ENCODE measurements at places on chromosomes 2 and 18.

DNA sequence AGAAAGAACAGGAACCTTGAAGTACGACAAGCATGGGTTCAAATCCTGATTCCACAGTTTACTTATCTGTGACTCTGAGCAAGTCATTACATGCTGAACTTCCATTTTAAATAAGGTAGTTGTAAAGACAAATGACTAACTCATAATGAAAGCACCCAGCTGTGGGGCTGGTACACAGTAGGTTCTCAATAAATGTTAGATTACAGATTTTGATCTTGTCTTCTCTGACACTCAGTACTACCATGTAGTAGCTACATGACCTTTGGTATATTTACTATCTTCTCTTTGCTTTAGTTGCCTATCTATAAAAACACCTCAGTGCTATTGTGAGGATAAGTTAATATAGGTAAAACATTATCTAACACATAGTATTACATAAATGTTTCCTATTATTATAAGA lies 3.2 kb downstream of the TRAK2 start:
- DNase-seq, result no peak

DNA sequence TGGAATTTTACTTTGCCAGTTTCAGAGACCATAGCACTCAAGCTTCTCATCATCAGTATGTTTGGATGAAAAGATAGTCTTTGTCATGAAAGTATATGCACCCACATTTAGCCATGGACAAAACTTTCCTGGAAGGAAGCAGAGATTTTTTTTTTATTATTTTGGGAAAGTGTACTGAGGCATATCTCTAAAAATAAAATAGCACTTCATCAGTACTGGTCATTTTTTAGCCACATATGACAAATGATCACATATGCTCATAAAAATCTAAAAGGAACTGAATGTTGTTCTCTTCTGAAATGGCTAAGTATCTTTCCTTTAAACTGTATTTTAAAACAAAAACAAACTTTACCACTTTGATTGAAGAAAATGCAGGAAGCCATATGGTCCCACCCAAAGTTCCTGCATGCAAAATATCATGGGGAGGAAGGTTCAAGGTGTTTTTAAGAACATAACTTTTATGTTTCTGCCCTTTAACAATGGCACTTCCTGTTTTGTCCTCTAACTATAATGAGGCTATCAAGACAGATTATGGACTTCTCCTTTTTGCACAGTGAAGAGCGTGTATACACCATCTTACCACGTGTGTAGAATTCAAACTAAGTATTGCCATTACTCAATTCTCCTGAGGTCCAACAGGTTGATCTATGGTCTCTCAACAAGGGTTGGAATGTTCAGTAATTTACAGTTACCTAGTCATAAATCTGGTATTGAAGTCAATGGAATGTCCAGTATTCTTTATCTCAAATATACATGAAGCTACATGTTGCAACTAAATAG lies 77.1 kb upstream of the SLC39A10 start:
- DNase-seq, result no peak

GRCh38 chr18:23033056-23033455 lies 99.9 kb downstream of the RBBP8 start:
- no peak for DNase-seq

- DNase-seq, result no peak
These were observed 34.4 kb downstream of the FLACC1 start for GRCh38 chr2:201322772-201323171.

GRCh38 chr2:71655498-71655897 lies 202.1 kb downstream of the DYSF start:
- DNase-seq, result no peak

DNA sequence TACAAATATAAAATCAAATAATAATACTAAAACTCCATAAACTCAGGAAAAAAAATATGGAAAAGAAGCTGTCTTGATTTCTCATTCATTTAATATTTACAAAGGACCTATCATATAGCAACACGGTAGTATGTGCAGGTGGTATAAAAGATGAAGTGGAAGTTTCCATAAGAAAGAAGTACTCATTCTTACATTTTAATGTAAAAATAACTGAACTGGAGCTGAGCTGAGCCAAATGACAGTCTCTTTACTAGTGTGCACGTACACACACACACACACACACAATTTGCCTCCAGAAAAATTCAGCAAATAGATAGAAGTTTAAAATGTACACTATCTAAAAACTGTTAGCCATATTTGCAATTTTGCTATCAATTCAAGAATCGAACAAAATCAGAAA lies 54.1 kb downstream of the ASXL2 start:
- DNase-seq, result no peak

- no peak for DNase-seq
These were observed 347.0 kb downstream of the CYRIA start for GRCh38 chr2:16318474-16319195.
